ENCODE measurements at places on chromosomes 1 and 21.

DNA sequence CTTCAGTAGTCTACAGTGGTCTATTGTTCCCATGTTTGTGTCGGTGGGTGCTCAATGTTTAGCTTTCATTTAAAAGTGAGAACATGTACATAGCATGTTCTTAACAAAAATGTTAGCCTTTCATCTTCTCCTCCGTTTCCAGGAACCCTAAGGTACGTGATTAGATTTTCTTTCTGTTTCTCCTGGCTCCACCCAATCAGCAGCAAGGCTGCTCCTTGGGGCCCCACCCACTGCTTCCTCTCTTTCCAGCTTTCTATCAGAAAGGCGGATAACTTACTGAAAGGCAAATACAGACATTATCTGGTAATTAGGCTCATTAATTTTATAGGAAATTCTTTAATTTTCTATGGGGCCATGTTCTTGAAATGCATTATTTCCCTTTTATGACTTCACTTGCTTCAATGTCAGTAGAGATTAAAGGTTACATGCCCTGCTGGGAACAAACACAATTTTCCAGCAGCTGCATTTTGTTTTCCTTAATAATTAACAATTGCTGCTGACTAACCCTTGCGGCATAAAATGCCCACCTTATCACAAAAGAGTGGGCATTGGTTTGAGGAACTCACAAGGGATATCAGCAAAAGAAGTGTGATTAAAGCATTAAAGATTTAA, 324.9 kb upstream of the SNX7 start:
- no peak for DNase-seq

- no peak for DNase-seq
Measured at GRCh38 chr1:232108598-232108997, 482.0 kb downstream of the DISC1 start.

GRCh38 chr1:24743404-24744211, 1.6 kb upstream of the CLIC4 start:
- DNase-seq: no peak

DNA sequence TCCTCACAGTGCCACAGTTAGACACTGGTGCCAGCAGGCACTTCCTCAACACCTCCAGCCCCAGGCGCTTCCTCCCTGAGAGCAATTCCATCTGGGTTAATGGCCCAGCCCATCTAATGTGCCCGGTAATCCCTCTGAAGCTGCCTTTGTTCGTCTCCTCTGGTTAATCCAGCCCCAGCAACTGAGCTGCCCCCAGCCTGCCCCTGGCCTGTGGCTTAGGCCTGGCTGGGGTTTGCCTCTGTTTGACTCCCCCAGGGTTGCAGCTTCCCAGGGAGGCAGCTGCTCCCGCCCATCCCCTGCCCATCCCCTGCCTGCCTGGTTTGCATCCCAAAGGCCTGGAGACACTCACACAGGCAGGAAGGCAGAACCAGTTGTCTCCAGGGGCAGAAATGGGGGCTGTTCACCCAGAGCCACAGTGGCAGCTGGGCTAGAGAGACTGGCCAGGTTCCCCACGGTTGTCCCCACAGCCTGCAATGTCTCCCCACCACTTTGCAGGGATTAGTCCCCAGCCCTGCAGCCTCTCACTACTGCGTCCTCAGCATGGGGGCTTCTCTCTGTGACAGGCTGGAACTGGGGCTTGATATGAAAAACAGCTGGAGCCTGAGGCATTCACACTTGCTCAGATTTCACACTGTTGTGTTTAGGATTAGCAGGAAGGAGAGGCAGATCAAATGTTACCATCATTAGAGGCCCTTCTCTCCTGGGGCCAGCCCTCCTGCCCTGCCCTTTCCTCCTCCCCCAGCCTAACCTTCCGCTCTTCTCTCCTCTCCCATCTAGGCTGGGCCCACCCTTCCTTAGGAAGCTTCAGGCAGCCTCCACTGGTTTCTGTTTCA, 120.2 kb downstream of the TLR5 start:
- no peak for DNase-seq

DNA sequence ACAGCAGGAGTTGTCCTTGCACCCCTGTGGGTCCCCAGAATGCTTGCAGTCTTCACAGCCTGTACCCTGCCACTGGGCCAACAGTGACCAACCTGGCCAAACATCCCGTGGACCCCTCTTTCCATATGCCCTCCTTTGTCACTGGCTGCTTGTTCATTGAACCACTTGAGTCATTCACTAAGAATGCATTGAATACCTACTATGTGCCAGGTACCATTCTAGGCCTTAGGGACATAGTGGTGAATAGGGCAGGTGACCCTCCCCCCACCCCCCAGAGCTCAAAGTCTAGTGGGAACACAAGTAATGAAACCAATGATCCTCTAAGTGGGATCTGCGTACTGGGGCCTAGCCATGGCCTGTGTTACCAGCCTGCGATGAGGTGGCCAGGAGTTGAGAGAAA, 28.2 kb downstream of the PIGP start:
- no peak for DNase-seq

GRCh38 chr21:37490084-37490483, 123.5 kb downstream of the DYRK1A start:
- no peak for DNase-seq

- DNase-seq: no peak
Measured at GRCh38 chr1:66275601-66276023, 258.3 kb upstream of the SGIP1 start.

GRCh38 chr1:155910621-155911121, 478 bp downstream of the RIT1 start:
- DNase-seq: no peak

- DNase-seq: no peak
Measured at GRCh38 chr1:17350083-17350482, 21.9 kb upstream of the PADI6 start.
